ENCODE measurements at places on chromosomes 1 and 21.

GRCh38 chr1:1420654-1421141 is 378 bp downstream of the ANKRD65 start:
- DNase-seq = no peak

DNA sequence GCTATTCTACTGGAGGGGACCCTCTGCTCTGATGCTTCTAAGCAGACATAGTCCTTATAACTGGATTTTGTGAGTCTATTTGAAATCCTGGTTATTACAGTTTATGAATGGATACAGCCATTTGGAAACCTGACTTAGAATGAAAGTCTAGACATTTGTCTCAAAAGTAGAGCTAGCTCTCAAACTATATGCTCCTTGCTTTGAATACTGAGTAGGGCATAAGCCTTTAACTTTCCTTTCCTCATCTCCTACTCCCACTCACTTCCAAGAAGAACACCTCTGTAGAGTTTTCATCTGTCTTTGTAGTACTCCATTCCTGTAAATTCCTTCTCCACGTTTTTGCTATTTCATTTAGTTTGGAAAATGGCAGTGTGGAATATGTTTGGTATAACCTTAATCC is 9.0 kb upstream of the ARID1A start:
- DNase-seq = no peak

GRCh38 chr1:44672961-44673674 is 1.2 kb downstream of the TMEM53 start:
- DNase-seq = no peak

DNA sequence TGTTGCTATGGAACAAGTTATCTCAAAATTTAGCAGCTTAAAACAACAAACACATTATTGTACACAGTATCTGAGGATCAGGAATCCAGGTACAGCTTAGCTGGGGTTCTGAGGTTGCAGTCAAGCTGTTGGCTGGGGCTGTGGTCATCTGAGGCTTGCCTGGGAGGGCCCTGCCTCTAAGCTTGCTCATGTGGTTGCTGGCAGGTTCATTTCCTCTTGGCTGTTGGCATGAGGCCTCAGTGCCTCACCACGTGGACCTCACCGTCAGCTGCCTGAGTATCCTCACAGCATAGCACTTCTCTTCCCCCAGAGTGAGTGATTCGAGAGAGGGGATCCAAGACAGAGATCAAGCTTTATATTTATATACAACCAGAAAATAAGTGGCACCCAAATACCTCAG is 18.6 kb downstream of the NTPCR start:
- DNase-seq = peak; percentile 32

- DNase-seq = no peak
These were observed at the start of gene S100A5 for GRCh38 chr1:153540394-153541361. Gene S100A5 (minus strand): TSS chr1:153540934. CDS start chr1:153540191, 743 bp downstream.

DNA sequence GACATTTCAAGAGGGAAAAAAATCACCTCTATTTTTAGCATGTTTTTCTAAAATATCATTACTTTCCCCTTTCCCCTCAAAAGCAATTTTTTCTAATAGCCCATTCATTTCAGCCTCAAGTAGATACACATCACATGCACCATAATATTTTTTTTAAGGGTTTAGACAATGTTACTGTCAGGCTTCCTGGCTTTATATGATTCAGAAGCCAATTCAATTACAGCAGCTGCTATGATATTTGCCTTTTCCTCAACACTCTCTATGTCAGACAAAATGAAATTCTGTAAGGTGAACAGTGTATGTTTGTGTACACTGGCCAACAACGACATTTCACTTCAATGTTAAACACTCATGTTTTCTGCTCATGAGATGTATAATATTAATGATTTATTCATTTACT is 46.5 kb downstream of the OMA1 start:
- DNase-seq = no peak

GRCh38 chr1:217856342-217857034 is 225.3 kb downstream of the SPATA17 start:
- no peak for DNase-seq

DNA sequence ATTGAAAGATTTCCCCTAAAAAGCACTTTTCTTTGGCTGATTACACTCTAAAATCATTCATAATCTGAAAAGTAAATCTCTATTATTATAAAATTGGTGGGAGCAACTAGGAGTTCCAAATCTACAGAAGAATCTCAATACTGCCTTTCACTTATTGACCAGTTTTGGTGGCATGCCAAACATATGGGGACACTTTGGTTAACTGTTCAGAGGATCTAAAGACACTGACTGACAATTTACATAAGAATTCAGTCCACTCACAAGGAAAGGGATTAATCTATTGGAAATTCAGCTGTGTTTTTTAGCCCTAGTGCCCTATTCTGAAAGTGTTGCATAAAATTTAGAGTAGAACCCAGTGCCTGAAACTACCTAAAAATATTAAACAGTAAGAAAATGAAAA is 113.6 kb downstream of the LRRC40 start:
- no peak for DNase-seq

DNA sequence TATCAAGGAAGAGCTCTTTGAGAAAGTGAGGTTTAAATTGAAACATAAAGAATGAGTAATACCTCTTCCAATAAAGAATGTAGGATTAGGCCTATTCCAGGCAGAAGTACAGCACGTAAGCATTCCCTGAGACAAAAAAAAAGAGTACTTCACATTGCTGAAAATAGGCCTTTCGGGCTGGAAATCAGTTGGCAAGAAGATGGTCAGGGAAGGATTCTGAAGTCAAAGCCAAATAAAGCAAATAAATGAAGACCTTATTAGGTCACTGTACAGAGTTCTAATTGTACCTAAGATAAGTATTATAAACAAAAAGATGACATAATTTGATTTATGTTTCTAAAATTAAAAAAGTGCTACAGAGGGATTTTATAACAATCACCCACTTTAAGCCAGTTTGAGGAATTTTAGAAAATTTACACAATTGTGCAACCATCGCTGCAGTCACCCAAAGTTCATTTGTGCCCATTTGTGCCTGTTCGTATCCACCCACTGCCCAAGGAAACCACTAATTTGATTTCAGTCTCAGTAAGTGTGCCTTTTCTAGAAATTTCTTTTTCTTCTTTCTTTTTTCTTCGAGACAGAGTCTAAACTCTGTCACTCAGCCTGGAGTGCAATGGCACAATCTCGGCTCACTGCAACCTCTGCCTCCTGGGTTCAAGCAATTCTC is 58.6 kb downstream of the FMO4 start:
- no peak for DNase-seq

- no peak for DNase-seq
These were observed 122.4 kb downstream of the MAST2 start for GRCh38 chr1:45925728-45926287.

DNA sequence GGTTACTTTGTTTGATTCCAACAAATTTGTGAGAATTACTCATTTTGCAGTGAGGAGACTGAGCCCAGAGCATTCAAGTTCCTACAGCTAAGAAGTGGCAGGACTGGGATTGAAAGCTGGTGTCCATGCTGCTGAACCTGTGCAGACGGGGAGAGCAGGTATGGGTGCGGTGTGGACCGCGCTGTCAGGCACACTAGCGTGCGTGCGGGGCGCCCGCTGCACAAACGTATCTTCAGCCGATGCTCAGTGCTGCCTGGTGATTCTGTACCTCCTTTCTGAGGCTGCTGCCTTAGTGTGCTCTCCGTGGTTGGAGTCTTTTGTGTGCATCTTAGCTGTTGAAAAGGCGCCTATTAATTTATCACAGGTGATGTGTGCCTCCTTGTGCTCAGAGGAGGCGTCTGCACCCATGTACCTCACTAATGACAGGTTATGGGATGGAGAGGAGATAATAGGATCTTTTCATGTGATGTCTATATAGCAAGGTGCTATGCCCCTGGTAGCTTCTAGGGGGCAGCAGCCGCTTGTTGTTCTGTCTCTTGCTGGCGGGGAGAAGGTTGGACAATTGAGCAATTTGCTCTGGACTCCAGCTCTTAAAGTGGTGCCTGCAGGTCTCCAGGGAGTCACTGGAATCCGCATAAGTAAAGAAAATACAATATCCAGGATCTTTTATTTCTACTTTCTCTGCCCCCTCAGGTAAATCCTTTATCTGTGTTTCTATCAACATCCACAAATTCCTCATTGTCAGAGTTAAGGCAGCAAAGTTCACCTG is 32.5 kb downstream of the PEX14 start:
- DNase-seq = peak; percentile 83

DNA sequence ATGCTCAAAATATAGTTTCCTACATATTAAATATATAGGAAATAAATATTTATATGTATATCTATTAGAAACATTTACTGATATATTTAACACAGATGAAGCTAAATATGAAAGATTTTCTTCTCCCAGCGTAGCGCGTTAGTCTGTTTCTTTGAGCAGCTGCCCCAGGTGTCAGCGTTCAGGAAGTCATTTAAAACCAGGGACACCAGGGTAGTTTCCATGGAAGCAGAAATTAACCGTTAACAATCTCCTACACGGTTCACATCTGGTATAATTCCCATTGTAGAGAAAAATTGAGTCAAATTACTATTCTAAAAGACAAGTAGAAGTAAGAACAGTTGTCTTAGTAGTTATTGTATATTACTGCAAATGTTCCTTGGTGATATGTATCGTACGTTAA is 1443.7 kb downstream of the MRPL39 start:
- no peak for DNase-seq

- no peak for DNase-seq
These were observed 47.8 kb upstream of the PCBP3 start for GRCh38 chr21:45595574-45596295.

DNA sequence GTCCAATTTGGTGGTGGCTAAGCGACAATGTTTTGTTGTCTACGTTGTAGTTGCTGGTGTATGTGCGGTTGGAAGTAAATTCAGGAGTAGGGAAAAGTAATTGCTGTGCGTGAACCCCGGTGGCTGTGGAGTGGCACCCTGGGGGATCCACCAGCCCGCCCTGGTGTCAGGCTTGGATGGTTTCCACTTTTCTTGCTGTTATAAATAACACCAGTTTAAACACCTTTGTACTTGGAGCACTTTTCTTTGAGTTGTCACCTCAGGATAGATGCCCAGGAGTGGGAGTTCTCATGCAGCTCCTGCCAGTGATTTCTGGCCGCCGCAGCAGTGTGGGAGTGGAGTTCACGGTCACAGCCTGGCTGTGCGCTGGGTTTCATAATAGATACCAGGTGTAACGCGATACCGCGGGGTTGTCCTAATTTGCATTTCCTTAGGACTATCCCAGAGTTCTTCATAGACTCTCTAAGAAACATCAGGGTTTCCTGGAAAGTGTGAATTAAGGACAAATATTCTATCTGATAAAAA is 12.8 kb upstream of the TMEM200B start:
- DNase-seq = no peak
